Activated CD8-positive, alpha-beta T cell treated with anti-CD3 and anti-CD28 coated beads for 36 hours (primary cell): ENCODE measurements at places on chromosomes 13 and 19. TPM values are rescaled to one million over a fixed set of nuclear protein-coding genes. Genes with fewer than 3 reads are reported as not detected.

DNA sequence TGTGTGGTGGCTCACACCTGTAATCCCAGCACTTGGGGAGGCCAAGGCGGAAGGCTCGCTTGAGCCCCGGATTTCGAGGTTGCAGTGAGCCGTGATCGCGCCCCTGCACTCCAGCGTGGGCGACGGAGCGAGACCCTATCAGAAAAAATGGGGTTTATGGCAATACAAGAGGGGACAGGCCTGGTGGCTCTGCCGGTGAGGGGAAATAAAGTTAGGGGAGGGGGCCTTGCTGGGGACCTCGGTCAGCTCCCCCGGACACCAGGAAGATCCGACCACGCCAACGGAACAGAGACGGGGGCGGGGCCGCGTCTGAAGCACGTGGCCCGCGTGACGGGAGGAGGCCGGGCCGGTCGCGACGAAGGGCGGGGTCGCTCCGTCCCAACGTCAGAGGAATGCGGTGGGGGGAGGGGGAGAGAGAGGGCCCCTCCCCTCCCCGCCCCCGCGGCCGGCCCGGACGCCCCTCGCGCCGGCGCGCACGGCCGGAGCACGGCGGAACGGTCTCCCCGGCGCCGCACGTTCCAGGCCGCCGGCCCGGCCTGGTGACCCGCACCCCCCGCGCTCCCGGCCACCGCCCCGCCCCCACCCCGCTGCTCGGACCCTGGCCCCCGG is 1.9 kb upstream of the HNRNPL start:
- H3K27me3 ChIP-seq = no peaks in the 10 kb centered on the region
- H3K4me3 ChIP-seq = peak overlapping the region; percentile 97
- peak overlapping the region; percentile 99 for H3K27ac ChIP-seq
- peak; percentile 94 for DNase-seq
- H3K4me1 ChIP-seq = peaks cover 32% of the 10 kb centered on the region

DNA sequence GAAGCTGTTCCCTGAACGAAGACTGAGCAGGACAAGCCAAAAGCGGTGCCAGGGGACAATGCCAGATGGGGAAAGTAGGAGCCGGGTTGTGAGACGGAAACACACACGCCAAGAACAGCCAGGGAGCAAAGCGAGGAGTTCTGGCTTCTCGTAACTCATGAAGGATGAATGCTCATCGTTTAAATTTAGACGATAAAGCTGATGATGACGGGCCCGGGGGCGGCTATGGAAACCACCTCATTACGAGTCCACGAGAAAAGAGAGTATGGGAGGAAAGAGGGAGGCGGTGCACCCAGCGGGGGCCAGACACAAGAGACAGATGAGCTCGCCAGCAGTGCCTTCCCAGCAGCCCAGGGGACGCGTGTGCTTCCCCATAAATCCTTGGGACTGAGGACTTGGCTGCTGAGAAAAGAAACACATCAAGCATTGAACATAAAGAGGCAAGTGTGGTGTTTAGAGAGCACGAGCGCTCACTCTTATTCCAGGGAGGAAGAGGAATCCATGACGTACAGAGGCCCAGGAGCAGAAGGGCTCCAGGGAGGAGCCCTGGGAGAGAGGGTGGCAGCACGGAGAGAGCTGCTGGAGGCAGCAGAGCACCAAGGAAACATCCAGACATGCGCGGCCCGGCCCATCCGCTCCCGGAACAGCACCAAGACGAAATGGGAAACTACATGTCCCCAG is 70.7 kb downstream of the EPS15L1 start:
- no peaks in the 10 kb centered on the region for H3K27me3 ChIP-seq
- DNase-seq = peak; percentile 23
- peaks cover 21% of the 10 kb centered on the region for H3K36me3 ChIP-seq
- H3K4me3 ChIP-seq = no peak overlapping the region
- H3K4me1 ChIP-seq = peaks cover 2% of the 10 kb centered on the region

DNA sequence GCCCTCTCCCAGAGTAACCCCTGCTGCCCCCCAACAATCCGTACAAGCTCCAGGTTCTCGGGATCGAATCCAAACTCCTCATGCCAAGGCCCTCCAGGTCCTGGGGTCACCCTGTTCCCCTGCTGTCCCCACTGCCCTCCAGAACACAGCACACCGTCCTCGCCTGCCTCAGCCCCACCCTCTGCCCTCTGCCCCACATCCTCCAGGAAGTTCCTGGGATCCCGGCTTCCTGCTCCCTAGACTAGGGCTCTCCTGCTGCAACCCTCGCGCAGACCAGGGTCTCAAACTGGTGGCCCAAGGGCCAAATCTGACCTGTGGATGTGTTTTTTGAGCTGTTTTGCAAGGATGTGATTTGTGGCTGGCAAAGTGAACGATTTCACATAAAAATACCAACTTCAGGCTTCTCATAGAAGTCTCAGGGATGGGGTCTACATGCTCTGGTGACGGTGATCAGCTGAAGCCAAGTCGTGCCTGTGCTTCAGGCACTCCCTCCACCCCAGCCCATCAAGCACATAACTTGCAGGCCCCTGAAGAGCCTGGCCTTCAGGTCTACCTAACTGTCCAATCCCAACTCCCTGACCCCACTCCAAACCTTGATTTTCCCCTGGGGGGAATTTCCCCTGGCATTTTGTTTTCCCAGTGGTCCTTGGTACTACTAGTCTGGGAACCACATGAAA is 1.8 kb downstream of the RABAC1 start:
- H3K4me1 ChIP-seq = peaks cover 16% of the 10 kb centered on the region
- H3K4me3 ChIP-seq = no peak overlapping the region
- peaks cover 1% of the 10 kb centered on the region for H3K36me3 ChIP-seq
- no peak for DNase-seq

DNA sequence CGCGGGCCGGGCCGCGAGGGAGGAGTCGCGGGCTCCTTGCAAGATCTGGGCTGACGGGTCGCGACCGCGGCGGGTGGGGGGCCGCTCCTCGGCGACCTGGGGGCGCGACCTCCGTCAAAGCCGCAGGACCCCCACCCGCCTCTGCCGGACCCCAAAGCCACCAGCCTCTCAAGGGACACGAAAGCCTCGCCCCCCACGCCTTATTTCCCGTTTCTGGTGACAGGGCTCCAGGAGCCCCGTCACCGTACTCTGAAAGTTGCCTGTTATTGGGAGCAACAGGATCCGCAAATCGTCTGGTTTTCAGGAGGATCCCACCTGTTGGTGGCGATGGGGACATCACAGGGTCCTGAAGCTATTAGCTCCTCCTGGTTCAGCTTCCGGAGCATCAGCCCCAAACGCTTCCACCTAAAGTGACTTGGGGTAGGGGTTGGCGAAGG is 530 bp downstream of the MAU2 start:
- H3K27me3 ChIP-seq = no peaks in the 10 kb centered on the region
- peak overlapping the region; percentile 95 for H3K4me3 ChIP-seq
- peaks cover 24% of the 10 kb centered on the region for H3K36me3 ChIP-seq

OR1I1 gene
- total RNA-seq = not detected

TBXA2R gene
- 3.0 TPM for total RNA-seq

KLK3 gene
- total RNA-seq = not detected
